Posterior vena cava (tissue), 2 donors: ENCODE measurements at places on chromosomes 1 and 21. TPM values are rescaled to one million over a fixed set of nuclear protein-coding genes. Genes with fewer than 3 reads are reported as not detected.

Gene LORICRIN
- total RNA-seq: not detected

Gene RAB25
- total RNA-seq: not detected

Gene OR2L5
- not detected for total RNA-seq

Gene CSMD2
- 2.4 TPM for total RNA-seq

Gene KPRP
- not detected for total RNA-seq

Gene SPRR1B
- not detected for total RNA-seq

Gene DMBX1
- not detected for total RNA-seq

Gene CNN3
- total RNA-seq: 542 TPM

Gene SLC5A3
- total RNA-seq: 16.4 TPM

Gene HFM1
- 2.1 TPM for total RNA-seq

Gene C21orf58
- 1.3 TPM for total RNA-seq

Gene DIP2A
- 24.3 TPM for total RNA-seq

Gene TEX35
- total RNA-seq: not detected

Gene GSTM1
- not detected for total RNA-seq

Gene LCE2C
- not detected for total RNA-seq

Gene ADAMTS4
- 125 TPM for total RNA-seq

Gene KRTAP19-1
- not detected for total RNA-seq

Gene MCOLN2
- 0.32 TPM for total RNA-seq

Gene ATP1A4
- total RNA-seq: not detected

Gene GUCA2B
- total RNA-seq: not detected

Gene VANGL2
- 2.0 TPM for total RNA-seq

Gene NKAIN1
- not detected for total RNA-seq

Gene USH2A
- total RNA-seq: not detected

Gene MMP23B
- 78.5 TPM for total RNA-seq

Gene ZFP69B
- 2.6 TPM for total RNA-seq

Gene DNAI4
- 22.0 TPM for total RNA-seq

Gene HAO2
- not detected for total RNA-seq

Gene MTARC2
- 11.8 TPM for total RNA-seq

Gene SPATA6
- 24.7 TPM for total RNA-seq

Gene ARMH1
- 1.0 TPM for total RNA-seq

Gene WARS2
- total RNA-seq: 13.0 TPM

Gene KRTAP10-7
- total RNA-seq: not detected

Gene DIRAS3
- 4.1 TPM for total RNA-seq

Gene TARBP1
- total RNA-seq: 13.8 TPM

Gene IFI44
- 51.4 TPM for total RNA-seq

Gene SPATA21
- not detected for total RNA-seq

Gene LCE6A
- not detected for total RNA-seq

Gene ALPL
- 11.1 TPM for total RNA-seq

Gene STRIP1
- total RNA-seq: 27.2 TPM

Gene RAP1GAP
- total RNA-seq: 0.38 TPM

Gene PDZK1IP1
- 1.0 TPM for total RNA-seq

Gene THEM5
- not detected for total RNA-seq

Gene RCC2
- total RNA-seq: 22.2 TPM

Gene MYOG
- total RNA-seq: not detected
